Renal cortical epithelial cell (primary cell): ENCODE measurements at places on chromosomes 16 and 17. TPM values are rescaled to one million over a fixed set of nuclear protein-coding genes. Genes with fewer than 3 reads are reported as not detected.

GRCh38 chr17:29256735-29257466 is 10.2 kb downstream of the CRYBA1 start:
- DNase-seq, result no peak

DNA sequence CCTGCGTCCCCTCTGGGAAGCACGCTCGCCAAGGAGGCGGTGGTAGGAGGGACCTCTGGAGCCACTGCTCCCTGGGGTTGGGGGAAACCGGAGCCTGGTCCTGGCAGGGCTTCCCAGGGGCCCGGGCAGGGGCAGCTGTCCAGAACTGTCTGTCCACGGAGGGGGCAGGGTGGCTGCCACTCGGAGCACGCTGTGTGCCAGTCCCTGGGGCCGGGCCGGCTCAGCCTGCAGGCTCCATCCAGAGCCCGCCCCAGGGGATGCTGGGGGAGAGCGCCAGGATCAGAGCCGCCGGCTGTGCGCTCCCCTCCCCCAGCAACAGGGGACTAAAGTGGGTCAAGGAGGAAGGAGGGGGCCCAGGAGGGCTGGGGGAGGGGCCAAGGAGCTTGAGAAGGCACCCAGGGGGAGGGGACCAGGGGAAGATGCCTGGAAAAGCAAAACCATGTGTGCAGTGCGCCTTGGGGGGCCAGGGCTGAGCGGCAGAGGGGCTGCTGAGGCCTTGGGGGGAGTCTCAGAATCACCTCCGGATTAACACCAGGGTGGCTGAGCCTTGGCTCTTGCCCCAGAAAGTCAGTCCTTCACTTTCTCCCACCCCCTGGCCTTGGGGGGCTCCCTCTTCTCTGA is 21.3 kb downstream of the ZNF423 start:
- no peak for DNase-seq

The MFAP4 gene
- total RNA-seq, result 0.15 TPM in 1 of 2 replicates, not detected in the other

The SYT17 gene
- total RNA-seq, result 0.30 TPM in 1 of 2 replicates, not detected in the other

DNA sequence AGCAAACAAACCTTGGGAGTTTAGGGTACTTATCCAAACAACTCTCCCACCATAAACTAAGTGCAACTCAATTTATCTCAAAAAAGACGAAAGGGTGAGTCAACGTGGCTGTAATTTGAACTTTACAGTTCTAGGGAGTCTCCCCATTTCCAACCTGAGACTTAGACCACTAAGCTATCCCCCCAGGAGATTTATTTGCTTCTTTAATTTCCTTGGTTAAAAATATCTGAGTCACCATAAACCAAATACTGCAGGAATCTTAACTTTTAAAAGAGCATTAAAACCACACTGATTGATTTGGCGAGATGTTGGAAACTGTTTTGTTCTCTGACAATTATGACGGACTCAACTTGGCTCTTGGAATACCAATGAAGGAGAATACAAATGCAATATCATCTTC is 299.3 kb upstream of the SOX9 start:
- peak; percentile 2 for DNase-seq

DNA sequence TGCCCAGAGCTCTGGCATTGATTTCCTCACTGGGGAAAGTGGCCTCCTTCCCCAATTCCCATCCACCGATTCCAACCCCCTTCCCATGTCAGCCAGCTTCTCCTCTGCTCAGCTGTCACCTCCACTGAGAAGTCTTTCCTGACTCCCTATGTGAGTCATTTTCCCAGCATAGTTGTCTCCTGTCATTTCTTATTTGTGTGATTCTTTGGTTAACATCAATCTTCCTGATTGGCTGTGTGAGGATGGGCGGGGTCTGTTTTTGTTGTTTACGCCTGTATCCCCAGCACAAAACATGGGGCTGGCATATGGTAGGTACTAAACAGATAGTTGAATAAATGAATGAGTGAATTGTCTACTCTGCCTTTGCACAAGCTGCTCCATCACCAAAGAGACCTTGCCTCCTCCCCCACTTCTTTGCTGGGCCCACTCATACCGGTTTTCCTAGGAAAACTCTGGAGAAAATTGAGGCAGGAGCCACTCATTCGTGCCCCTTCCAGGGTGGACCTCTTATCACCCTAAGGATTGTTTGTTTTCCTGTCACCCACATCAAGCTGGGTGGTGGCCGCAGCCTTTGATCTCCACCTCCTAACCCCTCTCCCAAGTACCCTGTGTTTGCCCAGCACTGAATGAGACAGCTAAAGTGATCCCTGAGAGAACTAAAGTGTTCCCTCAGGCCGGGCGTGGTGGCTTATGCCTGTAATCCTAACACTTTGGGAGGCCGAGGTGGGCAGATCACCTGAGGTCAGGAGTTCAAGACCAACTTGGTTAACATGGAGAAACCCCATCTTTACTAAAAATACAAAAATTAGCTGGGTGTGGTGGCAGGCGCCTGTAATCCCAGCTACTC is 1.2 kb upstream of the GRB7 start:
- no peak for DNase-seq

GRCh38 chr16:5028950-5029475 is 4.7 kb downstream of the NAGPA start:
- no peak for DNase-seq

- DNase-seq, result no peak
Observed at GRCh38 chr16:22373662-22374310, 633 bp downstream of the CDR2 start.

The TVP23A gene
- 0.05 TPM in 1 of 2 replicates, not detected in the other for total RNA-seq

DNA sequence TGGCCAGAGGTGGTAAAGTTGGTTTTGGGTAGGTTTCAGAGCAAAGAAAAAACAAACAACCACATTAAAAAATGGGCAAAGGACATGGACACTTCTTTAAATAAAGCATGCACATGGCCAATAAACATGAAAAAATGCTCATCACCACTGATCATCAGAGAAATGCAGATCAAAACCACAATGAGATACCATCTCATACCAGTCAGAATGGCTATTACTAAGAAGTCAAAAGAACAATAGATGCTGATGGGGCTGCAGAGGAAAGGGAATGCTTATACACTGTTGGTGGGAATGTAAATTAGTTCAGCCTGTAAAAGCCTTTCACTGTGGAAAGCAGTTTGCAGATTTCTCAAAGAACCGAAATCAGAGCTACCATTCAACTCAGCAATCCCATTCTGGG is 598.4 kb upstream of the SOX9 start:
- DNase-seq, result peak; percentile 23

GRCh38 chr17:4530799-4531730 is 24.1 kb downstream of the MYBBP1A start:
- no peak for DNase-seq

The KCNH6 gene
- 0.05 TPM in 1 of 2 replicates, not detected in the other for total RNA-seq

- DNase-seq, result no peak
Observed at GRCh38 chr16:14004729-14005315, 66.3 kb upstream of the MRTFB start.

The TBC1D28 gene
- total RNA-seq, result not detected in 2 replicates

The DOC2B gene
- total RNA-seq, result 2.8 and 77.6 TPM in 2 replicates

- no peak for DNase-seq
Observed at GRCh38 chr16:8542393-8542792, 47.9 kb downstream of the TMEM114 start.

DNA sequence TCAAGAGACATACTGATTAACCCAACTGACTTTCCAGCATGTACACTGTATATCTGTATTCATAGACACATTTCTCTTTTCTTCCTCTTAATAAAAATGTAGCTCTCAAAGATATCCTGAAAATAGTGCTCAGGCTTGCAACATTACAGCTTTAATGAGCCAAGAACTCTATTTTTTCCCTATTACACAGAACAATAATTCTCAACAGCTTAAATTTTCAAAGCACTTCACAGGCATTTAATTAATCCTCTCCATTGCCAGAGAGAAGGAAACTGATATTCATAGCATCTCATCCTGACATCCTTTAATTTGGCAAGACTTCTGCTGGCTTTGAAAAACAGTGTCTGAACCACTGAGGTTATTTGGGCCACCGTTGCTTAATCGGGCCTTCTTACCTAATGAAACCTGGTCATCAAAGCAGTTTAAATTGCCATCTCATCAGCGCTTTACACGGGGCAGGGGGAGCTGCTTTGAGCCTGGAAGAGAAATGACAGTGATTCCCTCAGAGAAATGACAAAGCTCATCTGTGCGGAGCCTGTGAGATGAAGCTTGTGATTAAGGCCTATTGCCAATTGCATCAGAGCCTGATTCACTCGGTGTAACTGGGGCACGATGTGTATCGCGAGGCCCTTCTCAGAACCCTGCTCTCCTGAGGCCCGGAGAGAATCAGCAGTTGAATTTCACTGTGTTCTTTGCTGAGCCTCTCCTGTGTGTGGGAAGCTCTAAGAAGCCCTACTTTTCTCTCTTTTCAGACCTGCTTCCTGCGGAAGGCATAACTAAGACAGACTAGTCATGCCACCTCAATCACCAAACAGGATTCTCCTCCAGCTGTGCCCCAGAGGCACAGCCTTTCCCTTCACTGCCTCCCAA is 8.5 kb upstream of the SIAH1 start:
- DNase-seq, result no peak

DNA sequence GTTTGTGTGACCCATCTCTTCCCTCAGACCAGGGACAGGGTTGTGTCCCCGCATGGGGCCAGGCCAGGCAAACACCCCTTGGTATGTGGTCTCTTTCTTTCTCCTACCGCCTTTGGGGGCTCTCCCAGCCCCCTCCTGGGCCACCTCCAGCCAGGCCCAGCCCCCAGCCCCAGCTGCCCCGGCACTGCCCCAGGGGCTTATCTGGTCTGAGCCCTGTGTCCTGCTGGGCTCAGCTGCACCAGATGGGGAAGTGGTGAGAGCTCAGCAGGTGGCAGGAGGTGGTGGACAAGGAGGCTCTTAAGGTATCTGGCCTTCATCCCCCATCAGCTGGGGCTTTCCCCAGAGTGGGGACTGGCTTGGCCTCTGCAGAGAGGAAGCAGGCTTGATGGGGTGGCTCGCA is 8.7 kb downstream of the ADAM11 start:
- no peak for DNase-seq

The PRSS8 gene
- total RNA-seq, result 3.8 and 17.7 TPM in 2 replicates

- no peak for DNase-seq
Observed at GRCh38 chr16:86991679-86992078, 325.5 kb downstream of the C16orf95 start.

DNA sequence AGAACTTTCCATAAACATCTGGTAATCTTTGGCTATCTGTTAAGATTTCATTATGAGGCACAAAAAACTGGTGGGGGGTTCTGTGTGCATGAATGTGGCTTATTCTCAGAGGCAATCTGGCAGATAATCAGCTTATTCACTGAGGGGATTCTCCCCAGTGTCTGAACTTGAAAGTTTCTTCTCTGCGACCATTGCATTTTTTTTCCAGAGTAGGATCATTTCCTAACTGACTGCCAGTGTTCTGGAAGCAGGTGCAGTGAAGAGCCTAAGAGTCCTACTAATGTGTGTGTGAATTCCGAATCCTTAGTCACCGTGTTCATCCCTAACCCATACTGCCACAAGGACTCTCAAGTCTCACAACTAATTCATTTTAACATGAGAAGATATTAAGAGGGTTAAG is 64.9 kb upstream of the LRRC37A3 start:
- DNase-seq, result no peak

DNA sequence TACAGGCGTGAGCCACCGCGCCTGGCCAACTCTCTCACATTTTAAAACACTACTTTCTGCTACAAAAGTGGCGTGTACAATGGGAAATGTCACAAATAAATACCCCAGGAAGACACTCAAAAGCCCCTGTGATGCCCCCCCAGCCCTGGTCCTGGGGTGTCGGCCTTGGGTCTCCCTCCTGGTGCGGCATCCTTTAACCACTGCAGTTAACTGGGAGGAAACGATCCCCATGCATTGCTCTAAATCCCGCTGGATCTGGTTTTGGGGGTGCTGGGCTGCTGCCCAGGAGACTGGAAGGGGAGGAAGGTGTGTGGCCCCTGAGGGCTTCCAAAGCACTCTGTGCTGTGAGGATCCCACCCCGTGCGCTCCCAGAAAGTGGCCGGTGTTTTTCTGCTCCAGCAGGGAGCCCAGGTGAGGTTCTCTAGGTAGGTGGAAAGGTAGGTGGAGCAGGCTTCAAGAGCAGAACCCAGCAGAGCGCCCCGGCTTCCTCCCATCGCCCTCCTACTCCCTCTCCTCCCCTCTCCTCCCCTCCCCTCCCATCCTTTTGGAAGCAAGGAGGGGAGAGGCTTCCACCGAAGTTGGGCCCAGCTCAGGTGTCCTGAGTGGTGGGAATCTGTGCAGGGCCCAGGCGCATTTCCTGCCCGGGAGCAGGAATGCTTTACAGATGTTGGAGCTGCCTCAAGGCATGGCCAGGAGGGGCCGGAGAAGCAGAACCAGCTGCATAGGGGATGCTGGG is 363.3 kb downstream of the SEC14L1 start:
- no peak for DNase-seq

DNA sequence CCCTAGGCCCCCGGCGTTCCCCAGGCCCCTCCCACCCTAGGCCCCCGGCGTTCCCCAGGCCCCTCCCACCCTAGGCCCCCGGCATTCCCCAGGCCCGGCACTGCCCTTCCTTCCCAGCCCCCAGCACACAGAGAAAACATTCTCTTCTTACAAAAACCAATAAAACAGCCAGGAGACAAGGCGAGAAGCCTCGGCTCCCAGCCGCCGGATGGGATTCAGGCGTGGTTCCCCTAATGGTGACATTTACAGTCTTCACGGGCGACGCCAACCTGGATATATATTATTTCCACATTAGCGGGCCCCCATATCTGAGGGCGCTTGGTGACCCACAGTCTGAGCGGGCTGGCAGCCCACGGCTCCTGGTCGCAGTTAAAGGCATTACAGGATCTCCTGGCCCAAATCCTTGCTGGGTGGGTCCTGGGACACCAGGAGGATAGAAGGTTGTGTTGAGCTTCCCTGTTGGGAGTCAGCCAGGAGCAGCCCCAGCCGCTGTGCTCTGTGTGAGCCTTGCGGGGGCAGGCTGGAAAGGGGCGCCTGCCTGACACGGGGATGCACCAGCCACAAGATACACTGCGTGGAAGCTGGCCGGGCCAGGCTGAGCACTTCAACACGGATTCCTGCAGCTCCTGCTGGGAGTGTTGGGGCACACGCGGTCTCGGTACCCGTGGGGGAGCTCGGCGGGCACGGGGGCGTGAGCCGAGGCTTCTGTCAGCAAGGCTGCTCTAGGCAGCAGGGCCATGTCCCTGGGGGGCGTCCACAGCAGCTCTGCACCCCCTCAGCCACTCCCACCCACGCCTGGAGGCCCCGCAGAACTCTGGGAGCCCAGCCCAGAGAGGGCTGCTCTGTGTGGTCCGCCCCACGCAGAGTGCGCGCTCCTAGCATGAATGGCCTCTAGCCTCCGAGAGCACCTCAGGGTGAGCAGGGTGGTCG is 83.7 kb downstream of the LMF1 start:
- DNase-seq, result no peak

GRCh38 chr16:13038591-13038990 is 137.2 kb downstream of the SHISA9 start:
- DNase-seq, result peak; percentile 16
